ENCODE measurements at places on chromosomes 13 and 19.

GRCh38 chr19:31041461-31041860 is 307.8 kb downstream of the TSHZ3 start:
- DNase-seq: no peak

- DNase-seq: no peak
These were observed 56.1 kb upstream of the FREM2 start for GRCh38 chr13:38630780-38631179.

- DNase-seq: no peak
These were observed 448.2 kb downstream of the LIG4 start for GRCh38 chr13:107767119-107767518.

GRCh38 chr13:113169277-113170272 is 11.1 kb downstream of the PROZ start:
- DNase-seq: no peak

DNA sequence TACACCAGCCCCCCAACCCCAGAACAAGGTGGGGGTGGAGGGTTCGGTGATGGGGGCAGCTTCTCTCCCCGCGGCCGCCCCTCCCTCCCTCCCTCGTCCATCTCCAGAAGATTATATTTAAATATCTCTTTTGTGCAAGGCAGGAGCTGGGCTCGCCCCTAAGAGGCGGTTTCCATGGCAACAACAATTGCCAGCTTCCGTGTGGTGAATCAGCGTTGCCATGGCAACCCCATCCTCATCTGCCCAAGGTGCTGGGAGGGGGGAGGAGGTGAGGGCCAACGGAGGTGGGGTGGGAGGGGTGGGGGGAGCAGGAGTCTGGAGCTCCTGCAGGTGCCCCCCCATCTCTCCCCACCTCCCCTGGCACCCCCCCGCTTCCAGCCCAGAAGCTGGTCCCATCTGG is 46.4 kb downstream of the CELF5 start:
- no peak for DNase-seq

DNA sequence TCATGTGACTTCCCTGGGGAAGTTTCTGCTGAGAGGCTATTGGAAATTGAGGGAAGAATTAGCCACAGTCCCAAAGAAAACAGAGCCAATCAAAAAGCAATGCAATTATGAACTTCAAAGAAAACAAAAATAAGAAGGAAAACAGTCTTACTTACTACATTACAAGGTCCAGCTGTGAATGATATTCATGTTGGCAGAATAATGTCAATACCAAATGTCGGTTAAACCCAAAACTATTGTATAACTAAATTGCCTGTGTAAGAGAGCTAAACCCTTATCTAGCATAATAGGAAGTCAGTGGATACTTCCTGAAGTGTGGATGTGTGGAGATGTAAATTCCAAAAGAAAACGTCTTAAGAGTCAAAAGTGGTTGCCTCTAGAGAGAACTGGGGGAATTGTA is 12.4 kb downstream of the KL start:
- no peak for DNase-seq

- DNase-seq: no peak
These were observed 103.1 kb upstream of the RNF113B start for GRCh38 chr13:98280176-98280510.

DNA sequence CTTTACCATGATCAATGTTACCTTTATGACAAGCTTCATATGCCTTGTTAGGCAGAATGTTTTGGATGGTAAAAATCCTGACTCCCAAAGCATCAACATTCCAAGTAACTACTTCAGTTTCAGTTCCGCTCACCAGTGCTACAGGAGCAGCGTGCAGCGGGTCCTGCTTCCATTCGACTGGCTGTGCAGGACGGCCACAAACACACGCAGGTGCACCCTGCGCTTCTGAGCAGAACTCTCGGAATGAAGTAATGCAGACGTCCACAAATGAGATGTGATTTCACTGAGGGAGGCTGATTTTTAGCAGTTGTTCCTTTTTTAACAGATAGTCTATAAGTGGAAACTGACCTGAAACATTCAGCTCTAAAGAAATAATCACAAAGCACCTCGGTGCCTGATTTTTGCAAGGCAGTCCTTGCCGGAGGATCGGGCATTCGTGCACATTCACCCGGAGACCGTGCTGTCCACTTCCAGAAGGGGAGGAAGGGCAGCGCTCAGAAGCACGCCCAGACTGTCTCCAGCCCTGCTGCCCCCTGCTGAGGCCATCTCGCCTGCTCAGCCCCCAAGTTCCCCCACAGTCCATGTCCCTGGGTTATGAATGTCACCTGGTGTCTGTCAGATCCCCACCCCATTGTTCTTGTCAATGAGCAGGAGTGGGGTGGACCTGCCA is 85.8 kb downstream of the RAB20 start:
- DNase-seq: no peak
